GM12878 (cell line): ENCODE measurements at places on chromosomes 3 and 15. TPM values are rescaled to one million over a fixed set of nuclear protein-coding genes. Genes with fewer than 3 reads are reported as not detected.

GRCh38 chr3:155308831-155309230, 15.3 kb upstream of the STRIT1 start:
- no peak for DNase-seq

DNA sequence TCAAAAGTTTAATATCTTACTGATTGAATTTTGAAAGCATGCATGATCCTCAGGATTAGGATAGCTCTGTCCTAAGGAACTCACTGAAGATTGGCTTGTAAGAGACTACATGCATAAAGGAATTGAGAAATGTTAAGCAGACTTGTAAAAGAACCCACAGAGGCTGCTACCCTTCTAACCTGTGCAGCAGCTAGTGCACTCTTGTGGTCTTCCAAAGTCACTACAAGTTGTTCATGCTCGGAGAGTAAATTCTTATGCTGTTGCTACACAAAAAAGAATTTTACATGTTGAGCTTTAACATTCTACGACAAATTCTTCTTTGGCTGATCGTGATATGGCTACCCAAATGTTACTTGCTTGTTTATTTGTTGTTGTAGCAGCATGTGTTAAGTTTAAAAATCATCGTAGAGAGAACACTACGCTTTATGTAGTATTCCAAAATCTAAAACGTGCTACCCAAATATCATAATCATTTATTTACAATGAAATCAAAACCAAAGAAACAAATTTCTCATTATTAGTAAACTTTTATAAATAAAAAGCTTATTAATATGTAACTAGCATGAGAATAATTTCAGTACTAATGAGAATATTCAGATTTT, 55.0 kb downstream of the GOLIM4 start:
- DNase-seq: no peak

- DNase-seq: no peak
Measured at GRCh38 chr3:14633417-14633816, 18.1 kb upstream of the CCDC174 start.

GRCh38 chr3:144660186-144660585, 688.6 kb downstream of the DIPK2A start:
- DNase-seq: no peak

DNA sequence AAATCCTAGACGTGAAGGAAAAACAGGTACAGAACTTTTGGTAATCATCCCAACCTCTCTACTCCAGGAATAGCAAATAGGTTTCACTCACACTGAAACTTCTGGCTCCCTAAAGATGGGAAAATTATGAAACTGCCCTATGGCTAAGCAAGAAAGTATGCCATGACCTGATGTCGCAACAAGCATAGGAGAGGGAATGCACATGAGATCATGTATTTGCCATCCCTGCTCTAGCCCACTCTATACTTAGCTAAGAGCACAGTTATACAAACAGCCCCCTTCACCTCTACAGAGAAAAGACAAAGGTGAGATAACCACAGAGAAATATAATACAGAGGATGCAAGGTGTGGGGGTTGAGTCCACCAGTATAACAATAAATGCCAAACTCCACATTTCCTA, 102.7 kb downstream of the TBC1D5 start:
- no peak for DNase-seq

DNA sequence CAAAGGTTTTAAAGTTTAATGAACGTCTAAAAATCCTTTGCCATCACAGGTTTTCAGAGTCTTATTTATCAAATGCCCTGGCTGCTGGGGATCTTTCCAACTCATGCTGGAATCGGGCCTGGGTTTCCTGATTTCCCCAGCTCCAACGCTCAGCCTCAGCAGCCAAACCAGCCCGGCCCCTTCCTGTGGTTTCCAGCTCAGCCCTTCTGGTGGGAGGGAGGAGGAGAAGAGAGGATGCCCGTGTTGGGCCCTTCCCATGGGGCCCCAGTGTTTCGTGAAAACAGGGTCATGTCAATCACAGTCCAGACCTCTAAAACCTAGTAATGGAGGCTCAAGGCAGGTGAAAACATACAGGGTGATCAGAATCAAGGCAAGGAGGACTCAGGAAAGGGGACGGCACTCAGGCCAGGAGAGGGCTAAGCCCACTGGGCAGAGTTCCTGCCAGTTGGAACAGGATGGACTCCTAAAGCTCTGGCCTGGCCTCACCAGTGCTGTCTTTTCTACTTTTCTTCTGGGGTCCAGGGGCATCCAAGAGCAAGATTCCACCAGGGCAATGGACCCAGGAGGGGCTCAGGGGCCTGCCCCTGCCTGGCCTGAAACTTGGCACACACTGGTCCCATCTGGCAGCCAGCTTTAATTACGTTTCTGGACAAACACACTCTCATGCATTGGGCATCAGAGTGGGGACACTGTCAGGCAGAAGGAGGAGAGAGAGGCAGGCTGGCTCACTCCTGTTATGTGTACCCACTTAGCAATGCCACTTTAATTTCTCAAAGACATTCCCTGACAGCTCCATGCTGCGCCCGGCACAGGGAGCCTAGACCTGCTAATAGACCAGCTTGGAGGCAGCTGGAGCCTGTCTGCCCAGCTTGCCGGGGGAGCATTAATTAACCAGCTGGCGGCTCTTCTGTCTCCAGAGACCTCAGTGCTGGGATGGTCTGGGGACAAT, 194.6 kb downstream of the FAM43A start:
- no peak for DNase-seq

DNA sequence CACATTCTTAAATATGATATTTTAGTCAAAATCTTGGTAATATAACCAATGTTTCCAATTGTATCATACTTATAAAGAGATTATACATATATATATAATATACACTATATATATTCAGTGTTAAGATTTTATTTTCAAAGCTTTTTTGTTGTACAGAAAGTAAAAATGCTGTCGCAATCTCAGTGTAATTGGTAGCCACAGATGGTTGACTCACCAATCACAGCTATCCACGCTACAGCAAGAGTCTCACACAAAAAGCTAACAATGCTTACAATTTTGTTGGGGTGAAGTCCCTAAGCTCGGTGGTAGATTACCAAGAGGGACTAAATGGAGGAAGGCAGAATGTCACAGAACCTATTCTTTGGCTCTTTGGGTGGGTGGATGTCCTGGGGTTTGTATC, 16.9 kb upstream of the CFAP161 start:
- no peak for DNase-seq

- DNase-seq: no peak
Measured at GRCh38 chr3:25433868-25434267, 5.8 kb downstream of the RARB start.

- DNase-seq: peak; percentile 25
Measured at GRCh38 chr3:159832024-159832423, 156.6 kb upstream of the IL12A start.

- no peak for DNase-seq
Measured at GRCh38 chr3:117512975-117513374, 803.4 kb downstream of the TUSC7 start.

DNA sequence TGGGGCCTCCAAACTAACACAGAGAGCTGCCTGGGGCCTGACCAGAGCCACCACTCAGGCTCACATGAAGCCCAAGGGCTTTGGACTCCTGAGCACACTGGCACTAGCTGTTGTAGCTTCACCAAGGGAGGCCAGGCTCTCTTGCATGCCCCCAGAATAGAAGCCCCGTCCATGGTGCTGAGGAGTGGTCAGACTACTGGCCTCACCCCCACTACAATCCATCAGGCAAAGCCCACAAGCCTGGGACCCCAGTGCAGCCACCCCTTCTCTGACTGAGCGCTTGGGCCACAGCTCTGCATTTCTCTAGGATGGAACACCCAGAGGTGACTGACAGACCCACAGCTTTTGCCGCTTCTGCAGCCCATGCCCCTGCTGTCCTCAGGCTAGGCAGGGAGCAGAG, 180.8 kb downstream of the PYDC2 start:
- no peak for DNase-seq

- no peak for DNase-seq
Measured at GRCh38 chr3:165070682-165071081, 7.6 kb downstream of the SI start.

GRCh38 chr3:38544926-38545325, 48.8 kb downstream of the EXOG start:
- DNase-seq: no peak

DNA sequence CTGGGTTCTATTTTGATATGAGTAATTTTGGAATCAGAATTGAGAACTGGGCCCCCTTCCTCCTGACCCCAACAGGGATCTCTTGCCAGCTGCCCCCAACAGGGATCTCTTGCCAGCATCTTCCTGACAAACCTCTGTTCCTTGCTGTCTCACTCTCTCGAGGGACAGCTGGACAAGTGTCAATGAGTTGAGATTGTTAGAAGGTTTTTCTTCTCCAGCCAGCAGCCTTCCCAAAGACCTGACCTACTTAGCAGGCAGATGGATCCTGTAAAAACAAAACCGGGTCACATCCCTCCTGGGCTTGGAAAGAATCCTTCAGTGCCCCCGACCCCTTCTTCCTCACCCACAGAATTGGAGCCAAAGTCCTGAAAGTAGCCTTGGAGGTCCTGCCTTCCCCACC, 21.6 kb downstream of the LIMD1 start:
- no peak for DNase-seq

COL6A6 gene
- polyA plus RNA-seq: 0.01 TPM in 1 of 2 replicates, not detected in the other

GOLGA6A gene
- polyA plus RNA-seq: not detected in 2 replicates
